ENCODE measurements at places on chromosomes 1 and 21. TPM values are rescaled to one million over a fixed set of nuclear protein-coding genes. Genes with fewer than 3 reads are reported as not detected.

GRCh38 chr1:7905262-7905661 lies 35.4 kb downstream of the TNFRSF9 start:
- no peaks in the 10 kb centered on the region for H3K27me3 ChIP-seq
- no peak overlapping the region for H3K4me3 ChIP-seq
- no peaks in the 10 kb centered on the region for H3K4me1 ChIP-seq
- no peak for DNase-seq
- no peaks in the 10 kb centered on the region for H3K36me3 ChIP-seq

DNA sequence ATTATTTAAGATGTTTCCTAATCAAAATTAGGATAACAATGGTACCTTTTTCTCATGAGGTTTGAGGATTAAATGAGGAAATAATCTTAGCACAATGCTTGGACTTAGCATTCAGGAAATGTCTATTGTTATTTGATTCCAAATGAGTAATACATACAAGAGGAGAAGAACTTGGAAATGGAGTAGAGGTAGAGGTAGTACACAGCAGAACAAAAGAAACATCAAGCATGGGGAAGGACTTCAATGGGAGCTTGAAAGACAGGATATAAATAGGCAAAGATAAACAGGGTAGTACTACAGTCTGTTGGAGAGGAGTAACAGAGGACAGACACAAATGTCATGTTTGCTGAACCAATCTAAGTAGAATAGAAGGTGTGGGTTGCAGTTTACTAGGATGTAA lies 59.5 kb upstream of the RGS2 start:
- H3K27me3 ChIP-seq, result no peaks in the 10 kb centered on the region
- no peak for DNase-seq
- no peaks in the 10 kb centered on the region for H3K4me1 ChIP-seq
- no peak overlapping the region for H3K27ac ChIP-seq
- H3K36me3 ChIP-seq, result no peaks in the 10 kb centered on the region

DNA sequence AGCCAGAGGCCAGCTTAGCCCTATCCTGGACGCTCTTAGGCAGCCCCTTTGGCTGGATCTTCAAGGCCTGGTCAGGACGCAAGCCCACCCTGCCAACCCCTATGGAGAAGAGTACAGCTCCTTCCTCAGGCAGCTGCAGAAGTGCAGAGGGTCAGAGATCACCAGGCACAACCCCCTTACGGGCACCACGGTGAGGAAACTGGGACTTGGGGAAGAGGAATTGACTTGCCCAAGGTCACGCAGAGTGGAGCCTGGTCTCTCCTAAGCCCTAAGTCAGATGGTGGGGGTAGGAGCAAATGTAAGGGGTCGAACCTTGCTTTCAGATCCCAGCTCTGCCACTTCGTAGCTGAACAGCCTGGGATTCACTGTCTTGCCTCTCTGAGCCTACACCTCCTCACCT lies 3.7 kb downstream of the E2F2 start:
- H3K4me1 ChIP-seq, result peaks cover 51% of the 10 kb centered on the region
- no peak overlapping the region for H3K4me3 ChIP-seq
- no peak overlapping the region for H3K27ac ChIP-seq
- DNase-seq, result no peak

- H3K27ac ChIP-seq, result no peak overlapping the region
- DNase-seq, result no peak
- no peaks in the 10 kb centered on the region for H3K36me3 ChIP-seq
- H3K27me3 ChIP-seq, result no peaks in the 10 kb centered on the region
- H3K4me3 ChIP-seq, result no peak overlapping the region
These were observed 26.9 kb downstream of the PLEKHO1 start for GRCh38 chr1:150176593-150176992.

DNA sequence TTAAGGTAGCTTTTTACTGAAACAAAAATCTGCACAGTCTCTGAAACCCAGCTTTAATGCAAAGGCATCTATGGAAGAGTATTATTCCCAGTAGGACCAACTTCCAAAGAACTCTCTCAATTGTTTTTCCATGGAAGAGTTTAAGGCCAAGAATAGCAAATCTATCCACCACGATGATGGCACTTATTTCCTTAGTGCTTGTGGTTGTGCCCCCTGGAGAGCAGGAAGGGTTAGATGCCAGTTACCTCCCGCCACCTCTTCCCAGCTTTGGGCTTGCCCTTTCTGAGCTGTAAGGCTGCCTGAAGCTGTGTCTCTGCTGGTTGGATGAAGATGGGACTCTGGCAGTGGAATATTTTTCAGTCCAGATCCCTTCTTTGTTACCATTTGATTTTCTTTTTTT lies 4.8 kb upstream of the ATP1A1 start:
- H3K36me3 ChIP-seq, result no peaks in the 10 kb centered on the region
- H3K4me1 ChIP-seq, result peaks cover 9% of the 10 kb centered on the region
- H3K27ac ChIP-seq, result no peak overlapping the region
- DNase-seq, result no peak

DNA sequence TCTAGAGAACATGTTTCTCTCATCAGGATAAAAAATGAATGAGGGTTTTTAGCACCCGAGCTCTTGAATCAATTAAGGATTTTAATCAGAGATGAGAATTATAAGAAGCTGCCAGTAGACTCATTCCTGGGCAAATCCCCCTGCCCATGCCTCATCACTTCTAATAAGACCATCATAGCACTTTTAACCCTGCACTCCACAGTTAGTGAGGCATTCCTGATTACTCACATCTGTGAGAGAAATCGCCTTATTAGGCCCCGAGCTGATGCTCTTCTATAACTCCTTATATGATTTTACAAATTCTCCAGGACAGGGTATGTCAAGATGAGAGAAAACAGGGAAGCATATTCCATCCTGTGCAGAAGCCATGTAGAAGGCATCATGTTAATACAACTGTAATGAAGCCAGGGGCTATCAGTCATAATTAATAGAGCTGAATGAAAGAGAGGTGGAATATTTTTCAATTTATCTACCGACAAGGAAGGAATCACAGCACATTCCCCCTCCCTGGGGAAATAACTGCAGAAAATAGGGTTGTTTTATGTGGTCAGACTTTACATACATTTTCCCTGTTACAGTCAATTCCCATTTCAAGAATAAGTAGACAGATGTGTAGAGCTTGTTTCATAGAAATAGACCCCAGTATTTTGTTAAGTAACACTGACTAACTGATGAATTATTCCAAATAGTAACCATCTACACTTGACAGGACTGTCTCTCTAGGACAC lies 272.7 kb downstream of the HHIPL2 start:
- H3K27ac ChIP-seq, result no peak overlapping the region
- H3K27me3 ChIP-seq, result no peaks in the 10 kb centered on the region
- DNase-seq, result no peak
- no peak overlapping the region for H3K4me3 ChIP-seq
- H3K36me3 ChIP-seq, result no peaks in the 10 kb centered on the region

HPCA gene
- not detected for total RNA-seq

RAB25 gene
- total RNA-seq, result 52.1 TPM

GPR25 gene
- 5.9 TPM for total RNA-seq

Data from vagina (tissue), 2 donors.